ENCODE measurements at places on chromosomes 12 and 14.
A peak's percentile ranks its signal among the peaks of the same experiment; 100 is the strongest.

- no peak for DNase-seq
These were observed 7.7 kb upstream of the PPP1R13B start for GRCh38 chr14:103854822-103855733.

DNA sequence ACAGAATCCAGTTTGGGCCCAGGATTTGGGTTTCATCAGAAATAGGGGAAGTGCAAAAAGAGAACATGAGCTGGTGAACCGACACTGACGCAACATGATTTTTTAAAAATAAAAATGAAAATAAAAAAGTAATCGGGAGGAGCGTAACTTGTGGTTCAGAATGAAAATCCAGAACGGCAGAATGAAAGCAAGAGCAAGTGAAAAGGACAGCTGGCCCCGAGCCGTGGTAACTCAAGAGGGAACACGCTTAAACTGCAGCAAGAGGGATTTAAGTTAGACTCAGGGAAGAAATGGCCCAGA is 1.6 kb downstream of the SLC6A12 start:
- DNase-seq: no peak

DNA sequence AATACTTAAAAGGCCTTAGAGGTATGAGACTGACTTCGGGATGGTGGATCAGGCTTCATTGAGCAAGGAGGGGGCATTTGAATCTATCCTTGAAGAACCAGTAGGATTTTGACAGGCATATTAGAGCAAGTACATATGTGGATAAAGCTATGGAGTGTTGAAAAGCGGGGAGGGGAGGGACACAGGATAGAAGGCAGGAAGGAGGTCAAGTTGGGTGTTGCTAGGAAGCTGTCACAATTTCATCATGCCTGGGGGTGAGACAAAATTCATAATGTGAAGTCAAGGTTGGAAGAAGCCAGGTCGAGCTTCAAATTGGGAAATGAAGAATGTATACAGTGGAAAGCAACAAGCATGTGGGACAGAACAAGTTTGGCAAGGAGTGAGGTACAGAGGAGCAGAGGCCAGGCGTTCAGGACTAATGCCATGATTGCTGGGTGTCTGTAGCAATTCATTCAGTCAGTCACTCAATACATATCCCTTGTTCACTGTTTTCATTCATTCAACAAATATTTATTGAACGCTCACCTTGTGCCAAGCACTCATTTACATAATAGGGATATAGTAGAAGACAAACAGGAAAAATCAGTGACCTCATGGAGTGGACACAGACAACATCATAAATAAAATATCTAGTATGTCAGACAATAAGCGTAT is 58.3 kb upstream of the LTA4H start:
- no peak for DNase-seq

- DNase-seq: no peak
These were observed 1.1 kb downstream of the C14orf93 start for GRCh38 chr14:23008831-23009230.

- no peak for DNase-seq
These were observed 31.9 kb upstream of the OSBPL8 start for GRCh38 chr12:76591476-76591875.

- DNase-seq: no peak
These were observed 107.7 kb downstream of the SLC38A1 start for GRCh38 chr12:46160981-46161690.

- DNase-seq: peak; percentile 61
These were observed 1.2 kb upstream of the NEMF start for GRCh38 chr14:49853572-49854375.

- DNase-seq: no peak
These were observed 3.7 kb downstream of the GPR132 start for GRCh38 chr14:105061428-105062047.

DNA sequence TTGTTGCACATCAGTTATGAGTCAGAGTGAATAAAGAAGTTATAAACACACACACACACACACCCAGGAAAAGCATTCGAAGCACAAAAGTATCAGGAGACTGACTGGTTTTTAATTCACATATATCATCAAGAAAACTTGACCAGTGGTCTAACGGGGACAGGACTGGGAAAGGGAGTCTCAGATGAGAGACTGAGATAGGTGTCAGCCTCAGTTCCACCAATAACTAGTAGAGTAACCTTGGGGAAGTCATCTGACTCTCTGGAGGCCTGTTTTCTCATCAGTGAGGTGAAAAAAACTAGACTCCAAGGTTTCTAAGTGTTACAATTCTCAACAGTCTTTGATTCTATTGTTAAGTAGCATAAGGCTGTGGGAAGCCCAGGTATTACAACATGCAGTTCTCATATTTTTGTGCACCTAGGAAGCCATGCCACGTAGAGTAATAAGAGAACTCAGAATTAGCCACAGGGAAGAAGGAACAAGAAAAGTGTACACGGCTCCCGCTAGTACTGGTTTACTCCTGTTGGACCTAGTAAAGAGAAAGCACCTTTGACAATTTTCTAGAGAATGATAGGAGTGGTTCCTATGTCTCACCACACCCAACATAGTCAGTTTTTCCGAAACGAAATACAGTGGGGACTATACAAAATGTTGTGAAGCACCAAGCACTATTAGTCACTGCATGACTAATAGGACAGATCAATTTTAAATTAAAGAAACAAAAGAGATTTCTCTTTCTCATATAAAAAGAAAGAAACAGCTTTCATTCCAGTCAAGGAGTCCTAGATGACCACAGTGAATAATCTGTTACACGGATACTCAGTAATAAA is 5.0 kb downstream of the PPTC7 start:
- peak; percentile 64 for DNase-seq

DNA sequence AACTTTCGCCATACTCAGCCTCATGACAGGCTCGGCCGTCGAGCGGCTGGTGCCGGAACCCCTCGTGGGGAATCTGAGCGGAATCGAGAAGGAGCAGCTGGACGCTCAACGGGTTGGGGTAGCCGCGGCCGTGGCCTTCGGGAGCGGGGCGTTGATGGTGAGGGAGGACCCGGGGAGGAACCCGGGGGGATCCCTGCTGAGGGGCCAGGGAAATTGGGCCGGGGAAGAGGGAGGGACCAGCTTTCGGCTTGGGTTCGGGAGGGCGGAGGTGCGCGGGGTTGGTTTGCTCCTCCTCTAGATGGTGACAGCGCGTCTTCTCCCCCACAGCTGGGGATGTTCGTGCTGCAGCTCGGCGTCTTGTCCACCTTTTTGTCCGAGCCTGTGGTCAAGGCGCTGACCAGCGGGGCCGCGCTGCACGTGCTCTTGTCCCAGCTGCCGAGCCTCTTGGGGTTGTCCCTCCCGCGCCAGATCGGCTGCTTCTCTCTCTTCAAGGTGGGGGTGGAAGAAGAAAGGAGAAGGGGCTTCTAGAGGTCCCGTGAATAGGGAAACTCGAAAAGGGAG is 9.8 kb downstream of the ARHGEF25 start:
- peak; percentile 64 for DNase-seq

DNA sequence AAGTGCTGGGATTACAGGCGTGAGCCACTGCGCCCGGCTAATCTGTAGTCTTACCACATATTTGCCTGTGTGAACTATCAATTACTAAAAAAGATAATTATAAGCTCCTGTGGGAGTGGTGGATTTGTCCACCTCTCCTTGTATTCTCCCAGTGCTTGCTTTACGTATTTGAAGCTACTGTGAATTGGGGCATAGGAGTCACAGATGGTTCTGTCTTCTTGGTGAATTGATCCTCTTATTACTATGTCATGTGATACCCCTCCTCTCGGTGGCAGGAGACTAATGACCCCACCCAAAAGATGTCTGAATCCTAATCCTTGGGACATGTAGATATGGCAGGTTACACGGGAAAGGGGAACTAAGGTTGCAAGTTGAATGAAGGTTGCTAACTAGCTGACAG is 11.8 kb downstream of the GPR132 start:
- no peak for DNase-seq

- no peak for DNase-seq
These were observed 268.5 kb upstream of the PPFIA2 start for GRCh38 chr12:82027612-82028011.

DNA sequence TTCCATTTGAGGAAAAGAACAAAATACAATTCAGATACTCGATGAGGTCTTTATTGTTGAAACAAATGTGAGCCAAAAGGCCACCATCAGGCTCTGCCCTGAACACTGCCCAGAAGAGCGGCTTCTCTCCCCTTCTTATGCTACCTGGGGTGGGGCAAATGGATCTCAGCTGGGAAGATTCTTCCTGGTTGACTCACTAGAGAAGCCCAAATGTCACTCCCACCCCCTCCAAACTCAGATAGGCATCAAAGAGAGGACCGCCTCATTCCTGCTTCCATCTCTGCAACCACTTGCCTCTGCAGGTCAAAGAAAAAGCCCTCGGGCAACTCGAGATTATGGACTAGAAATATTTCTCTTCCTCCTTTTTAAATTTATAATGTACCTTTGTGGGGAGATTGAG is 55.8 kb downstream of the TBX3 start:
- no peak for DNase-seq

- DNase-seq: peak; percentile 36
These were observed 12.2 kb upstream of the SPTB start for GRCh38 chr14:64891839-64892375.

DNA sequence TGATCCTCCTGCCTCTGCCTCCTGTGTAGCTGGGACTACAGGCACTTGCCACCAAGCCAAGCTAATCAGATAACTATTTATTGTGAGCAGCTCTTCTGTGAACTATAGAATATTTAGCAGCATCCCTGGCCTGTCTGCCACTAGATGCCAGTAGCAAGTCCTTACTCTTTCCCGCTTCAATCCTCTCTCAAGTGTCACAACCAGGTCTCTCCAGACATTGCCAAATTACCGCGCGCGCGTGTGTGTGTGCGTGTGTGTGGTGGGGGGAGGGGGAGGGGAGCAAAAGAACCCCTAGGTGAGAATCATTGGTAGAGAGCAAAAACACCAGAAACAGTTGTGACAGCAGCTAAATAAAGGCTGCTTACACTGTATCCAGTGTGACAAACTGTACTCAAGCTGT is 49.9 kb downstream of the PPP2R5E start:
- no peak for DNase-seq

DNA sequence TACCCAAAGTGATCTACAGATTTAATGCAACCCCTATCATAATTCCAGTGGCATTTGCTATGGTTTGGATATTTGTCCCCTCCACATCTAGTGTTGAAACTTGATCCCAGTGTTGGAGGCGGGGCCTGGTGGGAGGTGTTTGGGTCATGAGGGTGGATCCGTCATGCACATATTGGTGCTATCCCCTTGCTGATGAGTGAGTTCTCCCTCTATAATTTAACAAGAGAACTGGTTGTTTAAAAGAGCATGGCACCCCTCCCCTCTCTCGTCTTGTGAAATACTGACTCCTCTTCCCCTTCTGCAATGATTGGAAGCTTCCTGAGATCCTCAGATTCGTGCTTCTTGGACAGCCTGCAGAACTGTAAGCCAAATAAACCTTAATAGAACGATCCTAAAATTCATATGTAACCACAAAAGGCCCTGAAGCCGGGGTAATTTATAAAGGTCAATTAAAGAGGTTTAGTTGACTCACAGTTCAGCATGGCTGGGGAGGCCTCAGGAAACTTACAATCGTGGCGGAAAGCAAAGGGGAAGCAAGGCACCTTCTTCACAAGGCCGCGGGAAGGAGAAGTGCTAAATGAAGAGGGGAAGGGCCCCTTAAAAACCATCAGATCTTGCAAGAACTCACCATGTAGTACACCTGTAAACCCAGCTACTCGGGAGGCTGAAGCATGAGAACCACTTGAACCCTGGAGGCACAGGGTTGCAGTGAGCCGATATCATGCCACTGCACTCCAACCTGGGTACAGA is 41.2 kb downstream of the SLC39A9 start:
- DNase-seq: no peak

DNA sequence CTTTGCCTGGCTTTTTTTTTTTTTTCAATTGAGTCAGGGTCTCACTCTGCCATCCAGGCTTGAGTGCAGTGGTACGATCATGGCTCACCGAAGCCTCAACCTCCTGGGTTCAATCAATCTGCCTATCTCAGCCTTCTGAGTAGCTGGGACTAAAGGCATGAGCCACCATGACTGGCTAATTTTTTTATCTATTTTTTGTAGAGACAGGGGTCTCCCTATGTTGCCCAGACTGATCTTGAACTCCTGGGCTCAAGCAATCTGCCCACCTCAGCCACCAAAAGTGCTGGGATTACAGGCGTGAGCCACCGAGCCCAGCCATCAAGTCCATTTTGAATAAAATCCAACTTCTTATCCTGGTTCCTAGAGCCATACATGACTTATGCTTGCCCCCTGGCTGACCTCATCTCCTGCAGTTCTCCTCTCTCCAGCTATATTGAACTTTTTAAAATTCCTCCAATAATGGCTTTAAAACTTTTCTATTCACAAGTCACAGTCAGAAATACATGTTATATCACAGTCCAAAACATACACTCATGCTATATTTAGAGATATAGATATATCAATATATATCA is 10.4 kb upstream of the RND1 start:
- no peak for DNase-seq

- DNase-seq: no peak
These were observed 1277.4 kb downstream of the LRFN5 start for GRCh38 chr14:42884100-42884499.

DNA sequence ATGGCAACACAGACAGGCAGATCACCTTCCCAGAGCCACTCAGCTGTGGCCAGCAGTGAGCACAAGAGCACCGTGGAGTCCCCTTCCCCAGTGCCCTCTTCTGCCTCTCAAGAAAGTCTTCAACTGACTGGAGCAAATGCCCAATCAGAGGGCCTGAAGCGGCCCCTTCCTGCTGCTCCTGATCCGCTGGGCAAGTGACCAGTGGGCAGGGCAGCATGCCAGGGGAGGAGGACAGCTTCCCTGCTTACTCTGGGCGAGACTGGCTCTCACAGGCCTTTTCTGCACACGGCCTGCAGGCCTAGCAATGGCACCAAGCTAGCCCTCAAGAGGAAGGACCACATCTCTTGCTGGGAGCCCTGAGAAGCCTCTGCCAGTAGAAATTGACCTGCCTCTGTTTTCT is 890 bp downstream of the KRT71 start:
- no peak for DNase-seq

GRCh38 chr12:108610856-108611605 is 13.1 kb upstream of the TMEM119 start:
- no peak for DNase-seq

DNA sequence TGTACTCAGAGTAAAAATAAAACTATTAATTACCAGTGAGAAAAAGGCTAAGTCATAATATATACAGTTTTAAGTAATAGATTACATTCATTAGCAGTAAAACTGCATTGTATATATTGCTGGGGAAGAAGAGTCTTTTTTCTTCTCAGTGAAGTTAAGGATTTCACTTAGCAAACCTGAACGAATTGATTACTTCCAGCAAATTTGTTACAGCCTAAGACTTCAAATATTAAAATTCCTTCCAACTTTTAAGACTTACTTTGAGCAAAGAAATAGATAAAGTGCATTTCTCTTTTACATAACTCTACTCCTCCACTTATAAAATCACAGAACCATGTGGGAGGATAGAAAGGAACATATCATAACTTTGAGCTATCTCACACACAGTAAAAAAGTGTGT is 43.3 kb downstream of the PIK3C2G start:
- no peak for DNase-seq

Measured in AG08396 (cell line).